Smooth muscle cell of trachea (primary cell): ENCODE measurements at places on chromosomes 7 and 10. TPM values are rescaled to one million over a fixed set of nuclear protein-coding genes. Genes with fewer than 3 reads are reported as not detected.

KIF11 gene
- 3.3 and 44.1 TPM in 2 replicates for total RNA-seq

CAV1 gene
- total RNA-seq, result 417 and 614 TPM in 2 replicates

ITIH5 gene
- total RNA-seq, result under 0.01 and 2.8 TPM in 2 replicates

CCDC3 gene
- under 0.01 TPM in 1 of 2 replicates, not detected in the other for total RNA-seq

TMEM176B gene
- total RNA-seq, result 0.66 TPM in 1 of 2 replicates, not detected in the other

TUBAL3 gene
- total RNA-seq, result not detected in 2 replicates
